ENCODE measurements at places on chromosomes 12 and 14. TPM values are rescaled to one million over a fixed set of nuclear protein-coding genes. Genes with fewer than 3 reads are reported as not detected.

The SLC39A5 gene
- total RNA-seq = 0.35 TPM

- peak; percentile 57 for DNase-seq
Measured at GRCh38 chr12:91778938-91779400, 366.7 kb downstream of the BTG1 start.

DNA sequence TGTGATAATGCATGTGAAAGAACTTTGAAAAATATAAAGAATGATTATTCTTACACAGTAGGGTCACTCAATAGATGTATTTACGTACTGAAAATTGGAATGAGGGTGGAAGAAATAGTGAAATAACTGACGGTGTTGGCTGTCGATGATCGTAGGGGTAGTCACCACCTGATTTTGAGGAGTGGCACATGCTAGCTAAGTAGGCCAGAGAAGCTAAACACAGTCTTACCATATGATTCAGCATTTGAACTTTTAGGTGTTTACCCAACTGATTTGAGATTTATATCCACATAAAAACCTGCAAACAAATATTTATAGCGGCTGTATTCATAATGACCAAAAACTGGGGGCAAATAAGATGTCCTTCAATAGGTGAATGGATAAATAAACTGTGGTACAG, 47.6 kb upstream of the HIF1A start:
- no peak for DNase-seq

DNA sequence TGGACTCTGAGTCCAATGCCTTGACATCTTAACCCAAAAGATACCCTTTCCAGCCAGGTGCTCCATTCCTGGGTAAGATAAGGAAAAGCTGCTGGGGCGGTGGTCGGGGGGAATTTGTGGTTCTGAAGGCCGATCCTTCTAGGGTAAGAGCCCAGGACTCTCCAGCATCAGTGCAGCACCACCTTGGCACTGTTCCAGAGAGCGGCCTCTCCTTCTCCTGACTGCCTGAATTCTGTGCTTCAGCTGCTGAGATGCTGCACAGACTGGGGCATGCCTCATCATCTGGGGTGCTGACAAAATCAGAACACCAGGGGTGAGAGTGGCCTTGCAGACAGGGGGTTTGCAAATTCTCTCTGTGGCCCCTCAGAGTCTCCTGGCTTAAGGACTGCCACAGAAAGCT, 87.5 kb downstream of the SPTB start:
- DNase-seq = no peak

GRCh38 chr12:9132008-9132535, 16.4 kb upstream of the A2M start:
- DNase-seq = no peak
